Kidney epithelial cell (primary cell): ENCODE measurements at places on chromosomes 11 and 22. TPM values are rescaled to one million over a fixed set of nuclear protein-coding genes. Genes with fewer than 3 reads are reported as not detected.
A peak's percentile ranks its signal among the peaks of the same experiment; 100 is the strongest.

GRCh38 chr11:45057938-45058646, 88.3 kb upstream of the PRDM11 start:
- DNase-seq = no peak

The FLRT1 gene
- total RNA-seq = 0.13 and 0.14 TPM in 2 replicates

GRCh38 chr22:44143105-44143474, 37.6 kb upstream of the PARVG start:
- no peak for DNase-seq

The MS4A6A gene
- total RNA-seq = 0.55 and 2.3 TPM in 2 replicates

DNA sequence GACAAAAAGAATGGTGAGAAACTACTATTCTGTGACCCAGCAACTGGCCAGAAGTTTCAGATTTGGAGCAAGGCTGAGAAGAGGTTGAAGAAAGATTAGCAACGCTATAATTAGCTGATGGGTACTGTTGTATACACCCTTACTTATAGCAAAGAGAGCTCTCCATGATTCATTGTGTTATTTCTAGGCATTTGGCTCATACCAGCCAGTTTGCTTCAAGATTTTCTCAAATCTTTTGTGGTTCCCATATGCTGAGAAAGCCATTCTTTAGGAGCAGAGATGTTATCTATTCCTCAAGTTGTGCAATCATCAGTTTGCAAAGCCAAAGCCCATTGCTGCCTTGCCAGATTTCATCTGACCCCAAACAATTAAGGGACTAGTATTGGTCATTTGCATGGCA, 179.4 kb downstream of the ETS1 start:
- no peak for DNase-seq

GRCh38 chr11:76408171-76408965, 27.2 kb downstream of the GVQW3 start:
- peak; percentile 57 for DNase-seq

The TMEM191C gene
- total RNA-seq = 4.8 and 6.7 TPM in 2 replicates

The CCDC82 gene
- total RNA-seq = 25.5 and 45.7 TPM in 2 replicates

The KRTAP5-1 gene
- not detected in 2 replicates for total RNA-seq

The C22orf39 gene
- total RNA-seq = 37.9 and 42.3 TPM in 2 replicates

DNA sequence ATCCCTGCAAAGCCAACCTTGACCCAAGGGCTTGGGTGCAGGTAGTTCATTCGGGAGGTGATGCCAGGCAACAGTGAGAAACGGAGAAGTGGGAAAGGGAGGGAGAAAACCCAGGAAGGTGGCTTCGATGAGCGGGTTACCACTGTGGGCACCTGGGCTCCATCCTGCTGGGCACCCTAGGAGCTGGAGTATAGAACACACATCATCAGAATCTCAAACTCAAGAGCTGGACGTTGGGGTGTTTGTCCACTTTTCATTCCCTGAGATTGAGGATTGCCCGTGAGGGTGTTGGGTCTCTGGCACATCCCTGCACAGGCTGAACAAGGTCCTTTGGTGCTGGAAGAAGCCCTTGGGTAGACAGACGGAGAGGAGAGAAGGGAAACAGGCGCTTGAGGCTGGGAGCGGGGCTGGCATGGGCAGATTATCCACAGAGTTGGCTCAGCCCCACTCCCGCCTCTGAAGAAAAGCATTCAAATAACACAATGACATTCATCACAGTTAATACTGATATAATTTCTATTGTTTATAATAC, 70.4 kb downstream of the LRRC32 start:
- DNase-seq = no peak

GRCh38 chr22:38981005-38981991, 849 bp upstream of the APOBEC3B start:
- peak; percentile 10 for DNase-seq

DNA sequence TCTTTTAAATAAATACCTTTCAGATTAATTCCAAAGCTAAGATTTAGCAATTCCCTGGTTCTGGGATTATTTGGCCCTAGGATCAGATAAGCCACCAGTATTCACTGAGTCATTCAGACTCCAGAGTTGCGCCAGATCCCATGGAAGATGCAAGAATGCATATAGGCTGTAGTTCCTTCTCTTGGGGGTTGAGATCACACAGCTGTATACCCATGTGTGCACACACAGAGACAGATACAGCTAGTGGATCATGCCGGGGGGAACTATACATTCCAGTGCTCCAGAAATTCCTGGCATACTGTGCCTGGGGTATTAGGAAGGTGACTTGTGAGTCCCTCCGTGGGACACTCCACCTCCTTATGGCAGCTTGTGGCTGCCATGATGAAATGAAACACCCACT, 75.4 kb downstream of the ZBTB16 start:
- DNase-seq = no peak

GRCh38 chr22:26707581-26707980, 50.2 kb downstream of the MIAT start:
- peak; percentile 18 for DNase-seq

The SCUBE2 gene
- total RNA-seq = 0.89 and 1.3 TPM in 2 replicates

DNA sequence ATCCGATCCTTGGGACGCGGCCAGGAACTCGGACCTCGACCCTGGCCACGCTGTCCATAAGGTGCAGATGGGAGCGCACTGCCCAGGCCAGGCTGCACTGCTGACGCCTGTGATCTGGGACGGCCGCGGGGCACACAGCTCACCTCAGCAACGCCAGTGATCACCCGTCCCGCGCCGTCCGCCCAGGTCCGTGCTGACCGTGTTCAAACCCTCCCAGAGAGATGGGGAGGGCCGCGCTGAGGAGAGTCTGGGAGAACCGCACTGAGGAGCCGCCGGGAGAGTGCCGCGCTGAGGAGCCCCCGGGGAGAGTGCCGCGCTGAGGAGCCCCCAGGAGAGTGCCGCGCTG, 636 bp downstream of the KCNQ1OT1 start:
- no peak for DNase-seq
